Pulmonary artery endothelial cell (primary cell): ENCODE measurements at places on chromosomes 5 and 9.

DNA sequence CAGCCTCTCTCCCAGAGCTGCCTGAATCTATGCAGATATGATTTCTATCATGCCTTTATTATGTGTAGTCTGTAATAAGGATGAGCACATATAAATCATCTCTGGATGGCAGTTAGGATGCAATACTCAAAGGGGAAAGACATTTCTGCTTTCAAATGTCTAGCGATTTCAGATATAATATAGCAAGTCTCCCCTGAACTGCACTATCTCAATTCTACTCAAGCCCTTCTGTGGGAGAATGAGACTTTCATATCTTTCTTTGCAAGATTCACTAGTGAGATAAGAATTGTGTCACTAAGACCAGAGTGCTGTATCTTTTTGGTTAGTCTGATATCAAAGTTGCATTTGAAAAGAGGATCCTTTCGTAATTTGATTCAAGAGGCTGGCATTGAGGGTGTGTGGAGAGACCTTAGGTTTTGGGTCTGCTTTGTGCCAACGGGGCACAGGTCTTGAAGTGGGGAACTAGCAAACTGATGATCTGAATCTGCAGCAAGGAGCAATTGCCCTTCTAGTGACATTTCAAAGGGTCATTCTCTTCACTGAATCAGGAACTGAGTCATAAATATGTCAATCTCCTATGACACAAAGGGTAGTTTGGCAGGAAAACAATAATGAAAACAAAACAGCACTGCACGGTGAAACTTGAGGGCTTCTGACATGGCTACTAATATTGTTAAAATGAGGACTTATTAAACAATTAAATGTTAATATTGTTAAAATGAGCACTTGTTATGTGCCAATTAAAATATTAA lies 305.5 kb upstream of the CLINT1 start:
- DNase-seq, result no peak

- DNase-seq, result no peak
Observed at GRCh38 chr9:96667363-96667728, 12.2 kb upstream of the PRXL2C start.

DNA sequence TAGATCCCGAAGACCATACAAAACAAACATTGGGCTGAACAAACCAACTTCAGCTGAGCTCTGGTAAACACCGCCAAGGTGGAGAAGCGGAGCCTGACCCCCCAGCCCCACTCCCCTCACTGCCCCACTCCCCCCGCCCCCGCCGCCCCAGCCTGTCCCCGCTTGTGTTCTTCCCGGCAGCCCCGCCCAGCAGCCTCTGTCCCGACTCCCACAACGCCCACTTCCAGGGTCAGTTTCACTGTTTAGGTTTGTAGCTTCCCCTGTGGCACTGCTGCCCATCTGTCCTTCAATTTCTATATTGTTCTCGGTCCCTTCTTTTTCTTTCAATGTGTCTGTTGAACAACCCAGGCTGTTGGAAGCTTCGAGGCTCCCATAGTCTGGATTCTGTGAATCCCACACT lies 112.0 kb upstream of the CACNA1B start:
- DNase-seq, result no peak

- DNase-seq, result no peak
Observed at GRCh38 chr5:115699967-115700366, 74.1 kb upstream of the TMED7 start.

GRCh38 chr9:125785248-125785751 lies 38.1 kb downstream of the PBX3 start:
- peak; percentile 41 for DNase-seq

GRCh38 chr5:122371511-122372151 lies 59.6 kb downstream of the SNCAIP start:
- DNase-seq, result no peak

DNA sequence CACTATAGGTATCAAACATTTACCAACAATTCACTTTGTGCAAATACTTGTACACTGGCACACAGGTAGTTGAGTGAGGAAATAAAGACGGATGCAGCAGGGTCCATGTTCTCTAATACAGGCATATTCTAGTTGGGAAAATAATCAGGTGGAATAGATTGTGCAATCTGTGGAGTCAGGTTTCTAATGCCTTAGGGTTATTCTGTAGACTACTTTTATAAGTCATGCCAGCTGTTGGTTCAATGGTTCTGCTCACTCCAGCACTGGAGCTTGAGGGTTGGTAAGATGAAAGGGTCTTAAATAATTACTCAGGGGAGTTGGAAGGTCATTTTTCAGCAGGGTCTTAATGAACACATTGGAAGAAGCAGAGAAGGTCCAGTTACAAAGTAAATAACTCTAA lies 690.3 kb upstream of the DMAC1 start:
- no peak for DNase-seq

GRCh38 chr5:65440456-65440855 lies 41.3 kb downstream of the ADAMTS6 start:
- no peak for DNase-seq

DNA sequence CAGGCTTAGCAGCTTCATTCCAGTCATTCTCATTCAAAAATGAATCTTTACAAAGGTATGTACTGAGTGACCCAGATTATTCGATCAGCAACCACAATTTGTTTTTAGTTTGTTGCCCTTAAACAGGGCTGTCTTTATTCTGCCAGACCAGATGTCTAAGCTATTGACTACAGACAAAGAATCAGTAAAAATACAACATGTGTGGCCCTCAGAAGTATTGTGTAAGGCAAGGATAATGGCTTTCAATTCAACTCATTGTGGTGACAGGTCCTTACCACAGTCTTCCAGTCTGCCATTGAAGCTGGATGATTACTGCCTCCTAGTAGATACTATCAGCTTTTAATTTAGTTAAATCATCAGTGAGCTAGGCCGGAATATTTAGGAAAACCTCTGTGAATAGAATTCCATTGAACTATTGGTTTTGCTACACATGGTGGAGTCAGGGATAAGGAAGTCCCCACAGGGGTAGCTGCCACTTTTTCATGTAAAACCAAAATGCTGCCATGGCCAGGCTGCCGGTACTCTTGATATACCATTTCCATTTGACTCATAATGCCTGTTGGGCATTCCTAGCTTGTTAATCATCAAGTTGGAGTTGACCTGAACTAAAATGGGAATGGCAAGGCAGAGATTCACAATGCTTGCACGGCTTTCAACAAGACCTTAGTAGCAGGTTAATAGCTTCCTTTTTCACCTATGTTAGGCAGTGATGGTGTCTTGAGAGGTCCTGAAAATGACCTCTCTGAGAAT lies 175.6 kb downstream of the MEF2C start:
- DNase-seq, result no peak

- no peak for DNase-seq
Observed at GRCh38 chr9:25461416-25461815, 216.8 kb downstream of the TUSC1 start.

GRCh38 chr5:174552428-174552827 lies 172.0 kb upstream of the MSX2 start:
- DNase-seq, result no peak

GRCh38 chr5:125367702-125368101 lies 621.3 kb upstream of the ZNF608 start:
- DNase-seq, result no peak

- DNase-seq, result no peak
Observed at GRCh38 chr9:124697326-124698200, 73.5 kb downstream of the NR6A1 start.

- DNase-seq, result peak; percentile 99
Observed at GRCh38 chr5:111680737-111681413, 76.1 kb downstream of the NREP start.

DNA sequence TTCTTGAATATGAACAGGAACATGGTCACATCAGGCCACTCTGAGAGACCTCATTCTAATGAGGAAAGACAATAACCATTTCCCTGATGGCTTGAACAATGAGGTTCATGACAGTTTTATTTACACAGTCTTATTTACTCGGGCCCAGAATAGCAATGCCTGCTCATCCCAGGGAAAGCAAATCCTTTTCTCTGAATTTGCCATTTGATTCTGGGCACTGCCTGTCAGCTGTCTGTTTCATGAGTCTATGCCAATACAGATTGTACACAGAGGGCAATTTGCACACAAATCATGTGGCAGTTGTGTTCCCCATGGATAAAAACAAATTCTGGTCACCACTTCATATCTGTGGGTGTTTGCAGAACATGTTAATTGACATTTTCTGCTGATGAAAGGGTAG lies 492.5 kb downstream of the ACTL7B start:
- DNase-seq, result no peak

DNA sequence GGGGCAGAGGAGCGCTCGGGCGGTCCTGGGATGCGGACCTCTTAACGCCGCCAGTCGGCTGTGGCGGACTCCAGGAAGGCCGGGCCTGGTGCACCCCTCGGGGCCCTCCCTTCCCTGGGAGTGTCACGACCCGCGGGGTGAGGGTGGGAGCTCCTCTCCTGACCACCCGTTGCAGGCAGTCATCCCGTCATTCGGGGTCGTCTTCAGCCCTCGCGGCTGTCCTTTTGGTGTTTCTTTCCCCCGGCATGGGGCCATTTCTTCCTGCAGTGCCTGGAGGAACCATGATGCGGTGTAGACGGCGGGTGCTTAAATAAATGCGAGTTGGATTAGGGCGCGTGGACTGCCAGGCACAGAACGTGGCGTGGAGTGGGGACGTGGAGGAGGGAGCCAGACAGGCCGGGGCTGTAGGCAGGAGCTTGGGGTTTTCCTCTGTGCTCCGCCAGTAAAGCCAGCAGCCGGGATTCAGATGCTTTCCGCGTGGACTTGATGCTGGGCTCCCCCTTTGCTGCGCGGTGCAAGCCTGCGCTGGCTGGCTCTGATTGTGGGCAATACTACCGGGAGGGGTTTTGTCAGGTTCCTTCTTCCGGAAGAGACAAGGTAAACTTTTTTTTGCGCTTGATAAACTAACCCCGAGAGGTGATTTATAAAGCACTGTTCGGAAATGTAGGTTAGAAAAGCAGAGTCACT lies 868 bp downstream of the KDM4C start:
- no peak for DNase-seq

GRCh38 chr5:125117566-125117965 lies 371.1 kb upstream of the ZNF608 start:
- no peak for DNase-seq

GRCh38 chr5:134091626-134092121 lies 22.8 kb upstream of the TCF7 start:
- no peak for DNase-seq

DNA sequence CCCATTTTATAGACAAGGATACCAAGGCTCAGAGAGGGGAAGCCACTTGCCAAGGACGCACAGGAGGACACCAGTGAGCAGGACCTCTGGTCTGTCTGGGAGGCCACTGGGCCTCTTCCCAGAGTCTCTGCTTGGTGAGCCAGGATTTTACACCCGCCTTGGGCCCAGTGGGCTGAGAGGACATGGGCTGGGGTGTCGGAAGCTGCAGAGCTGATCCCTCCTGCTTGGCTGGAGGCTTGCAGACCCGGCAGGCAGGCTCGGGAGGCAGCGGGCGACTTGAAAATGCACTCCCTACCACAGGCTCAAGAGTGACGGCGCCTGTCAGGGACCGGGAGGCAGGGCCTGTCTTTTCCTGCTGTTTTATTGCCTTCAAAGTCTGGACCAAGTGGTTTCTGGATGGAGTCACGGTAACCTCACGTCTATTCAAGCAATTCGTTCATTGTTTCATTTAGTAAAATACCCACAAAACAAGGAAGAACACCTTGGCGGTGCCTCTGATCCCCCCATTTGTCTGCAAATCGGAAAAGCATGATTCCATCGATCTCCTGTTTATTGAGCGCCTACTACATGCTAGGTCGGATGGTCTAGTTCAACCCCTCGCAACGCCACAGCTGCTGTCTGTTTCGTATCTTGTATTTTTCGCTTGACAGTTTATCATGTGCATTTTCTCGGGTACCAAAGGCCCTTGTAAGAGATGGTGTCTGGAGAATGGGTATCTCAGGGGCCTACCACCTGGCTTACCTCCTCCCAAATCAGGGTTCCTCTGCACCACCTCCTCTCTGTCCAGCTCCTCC lies 108.1 kb upstream of the IER5L start:
- no peak for DNase-seq

DNA sequence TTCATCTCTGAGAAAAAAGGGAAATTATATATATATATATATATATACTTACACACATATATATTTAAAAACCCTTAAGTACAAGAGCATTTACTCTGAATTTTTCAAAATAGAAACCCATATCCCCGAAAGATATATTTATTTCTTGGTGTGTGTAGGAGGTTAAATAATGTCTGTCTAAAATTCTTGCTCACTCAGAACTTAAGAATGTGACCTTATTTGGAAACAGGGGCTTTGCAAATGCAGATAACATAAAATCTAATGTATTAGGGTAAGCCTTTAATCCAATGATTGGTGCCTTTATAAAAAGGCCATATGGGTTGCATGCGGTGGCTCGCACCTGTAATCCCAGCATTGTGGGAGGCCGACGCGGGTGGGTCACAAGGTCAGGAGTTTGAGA lies 517.3 kb upstream of the TLE4 start:
- DNase-seq, result no peak

DNA sequence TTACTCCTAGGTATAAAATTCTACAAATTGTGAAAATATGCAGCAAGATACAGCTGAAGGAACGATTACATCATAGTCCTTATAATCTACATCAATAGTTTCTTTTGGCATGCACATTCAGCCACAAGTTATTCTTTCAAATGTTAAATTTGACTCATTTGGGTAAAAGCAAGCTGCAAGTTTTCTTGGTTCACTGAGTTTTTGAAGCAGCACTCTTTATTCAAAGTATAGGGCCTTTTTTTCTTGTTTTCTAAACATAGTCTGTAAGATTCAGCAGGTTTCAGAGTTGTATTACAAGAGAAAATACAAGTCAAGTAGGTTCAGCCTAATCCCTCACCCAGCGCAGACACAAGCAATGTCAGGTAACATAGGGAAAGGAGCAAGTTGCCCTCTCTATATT lies 981.5 kb downstream of the PTPRD start:
- DNase-seq, result no peak

DNA sequence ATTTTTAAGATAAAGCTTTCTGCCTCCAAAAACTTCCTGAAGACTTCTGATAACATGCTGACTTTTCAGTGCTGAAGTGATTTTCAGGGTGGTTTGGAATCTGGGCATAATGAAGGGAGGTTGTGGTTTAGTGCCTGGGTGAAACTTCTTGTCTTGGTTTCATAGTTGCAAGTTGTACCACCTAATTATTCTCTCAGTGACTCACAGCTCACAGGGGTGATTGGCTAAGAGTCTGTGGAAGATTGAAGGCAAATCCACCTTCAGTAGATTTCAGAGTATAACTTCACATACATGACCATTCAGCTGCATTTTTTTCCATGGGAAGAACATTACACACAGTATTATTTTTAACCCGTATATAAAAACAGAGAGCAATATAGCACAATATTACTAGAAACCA lies 199.9 kb downstream of the PTTG1 start:
- no peak for DNase-seq

DNA sequence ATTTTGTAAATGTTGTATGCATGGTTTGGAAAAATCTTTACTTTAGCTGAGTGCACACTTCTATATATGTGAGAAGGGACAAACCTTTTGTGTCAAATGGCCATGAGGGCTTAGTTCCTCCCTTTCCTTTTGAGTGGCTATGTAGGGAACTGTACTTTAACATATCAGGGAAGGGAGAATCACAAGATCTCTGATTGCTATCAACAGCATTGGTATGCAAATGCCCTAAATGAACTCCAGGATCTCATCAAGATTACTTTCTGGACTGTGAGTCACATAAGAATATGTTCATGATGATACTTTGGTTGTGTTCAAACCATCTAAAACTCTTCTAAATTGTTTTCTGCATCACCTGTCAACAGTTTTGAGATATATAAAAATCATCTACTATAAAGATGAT lies 31.2 kb upstream of the MROH2B start:
- DNase-seq, result no peak

GRCh38 chr5:116613445-116613844 lies 38.8 kb upstream of the SEMA6A start:
- no peak for DNase-seq

GRCh38 chr5:74408150-74409043 lies 232.1 kb downstream of the ENC1 start:
- DNase-seq, result peak; percentile 22
